SW480 (cell line): ENCODE measurements at places on chromosomes 1 and 21.

GRCh38 chr1:115781851-115782250, 13.3 kb upstream of the CASQ2 start:
- DNase-seq = no peak

GRCh38 chr1:208248307-208248801, 4.2 kb upstream of the PLXNA2 start:
- no peak for DNase-seq

DNA sequence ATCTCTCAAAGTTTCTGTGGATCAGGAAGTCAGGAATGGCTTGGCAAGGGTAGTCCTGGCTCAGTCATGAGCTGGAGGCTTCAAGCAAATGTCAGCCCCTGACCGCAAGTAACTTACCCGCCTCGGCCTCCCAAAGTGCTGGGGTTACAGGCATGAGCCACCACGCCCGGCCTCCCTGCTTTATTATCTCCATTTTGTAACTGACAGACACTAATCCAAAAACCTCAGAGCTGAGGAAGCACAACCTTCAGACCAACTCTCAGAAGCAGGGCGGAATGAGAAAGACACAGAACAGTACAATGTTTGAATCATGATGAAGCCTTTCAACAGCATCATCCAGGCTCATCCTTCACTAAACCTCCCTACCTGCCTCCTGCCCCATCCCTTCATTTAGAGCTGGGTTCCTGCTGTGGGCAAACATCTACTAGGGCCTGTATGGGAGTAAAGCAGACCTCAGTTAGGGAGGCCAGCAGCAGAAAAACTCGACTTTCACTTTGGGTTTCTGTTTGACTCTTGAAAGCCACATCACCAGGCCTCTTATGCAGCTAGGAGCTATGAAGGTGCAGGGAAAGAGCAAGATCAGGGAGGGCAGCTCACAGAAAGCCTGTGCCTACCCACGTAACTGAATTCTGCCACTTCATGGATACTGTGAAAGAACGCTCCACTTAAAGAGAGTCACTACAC, 84.4 kb upstream of the RAB4A start:
- no peak for DNase-seq

DNA sequence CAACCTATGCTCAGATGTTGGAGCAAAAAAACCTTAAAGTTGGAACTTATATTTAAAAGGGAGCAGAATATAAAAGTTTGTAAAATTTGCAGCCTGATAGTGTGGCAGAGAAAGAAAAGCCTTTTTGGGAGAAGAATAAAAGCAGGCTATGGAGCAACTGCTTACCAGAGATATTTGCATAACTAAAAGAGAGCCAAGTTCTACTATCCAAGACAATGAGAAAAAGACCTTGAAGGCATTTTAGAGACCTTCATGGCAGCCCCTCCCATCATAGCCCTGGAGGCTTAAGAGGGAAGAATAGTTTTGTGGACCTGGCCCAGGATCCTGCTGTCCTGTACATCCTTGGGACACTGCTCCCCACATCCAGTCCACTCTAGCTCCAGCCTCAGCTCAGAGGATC, 312.5 kb upstream of the ZRANB2 start:
- no peak for DNase-seq

DNA sequence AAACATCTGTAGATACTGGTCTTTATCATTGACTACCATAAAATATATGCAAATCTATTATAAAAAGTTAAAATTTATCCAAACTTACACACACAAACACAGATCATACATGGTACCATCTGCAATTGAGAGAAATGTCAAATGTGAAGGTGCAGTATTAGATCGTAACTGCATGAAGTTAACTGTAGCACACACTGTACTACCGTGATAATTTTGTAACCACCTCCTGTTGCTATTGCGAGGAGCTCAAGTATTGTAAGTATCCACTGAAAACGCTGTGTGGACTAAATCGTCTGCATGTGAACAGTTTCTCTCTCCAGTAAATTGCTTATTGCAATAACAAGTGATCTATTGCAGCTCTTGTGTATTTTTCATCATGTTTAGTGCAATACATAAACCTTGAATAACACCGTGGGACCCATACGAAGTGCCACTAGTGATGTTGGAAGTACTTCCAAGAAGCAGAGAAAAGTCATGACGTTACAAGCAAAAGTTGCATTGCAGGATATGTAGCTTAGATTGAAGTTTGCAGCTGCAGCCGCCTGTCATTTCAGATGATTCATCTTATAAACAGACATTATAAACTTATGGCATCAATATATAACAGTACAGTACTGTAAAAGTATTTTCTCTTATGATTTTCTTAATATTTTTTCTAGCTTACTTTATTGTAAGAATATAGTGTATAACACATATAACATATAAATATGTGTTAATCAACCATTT, 172.9 kb downstream of the SDCCAG8 start:
- no peak for DNase-seq

- no peak for DNase-seq
Observed at GRCh38 chr1:14482784-14483450, 115.6 kb upstream of the KAZN start.

GRCh38 chr1:173205146-173206051, 1.7 kb downstream of the TNFSF4 start:
- no peak for DNase-seq

DNA sequence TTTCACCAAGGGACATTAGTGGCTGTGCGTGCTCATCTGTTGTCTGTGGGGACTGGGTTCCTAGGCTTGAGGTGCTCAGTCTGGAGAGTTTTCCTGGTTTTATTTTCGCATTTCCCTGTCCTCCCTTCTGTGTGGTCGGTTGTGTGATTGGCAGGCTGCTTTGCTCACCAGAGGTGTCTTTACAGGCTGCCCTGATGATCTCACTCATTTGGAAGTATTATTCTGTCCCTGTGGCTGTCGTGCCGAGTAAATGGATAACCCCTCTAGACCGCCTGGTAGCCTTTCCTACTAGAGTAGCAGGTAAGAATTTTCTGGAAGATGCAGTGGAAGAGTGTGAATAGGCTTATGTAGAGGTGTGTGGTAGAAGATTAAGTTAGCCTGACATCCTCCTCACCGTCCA, 44.1 kb upstream of the HMGN1 start:
- no peak for DNase-seq

- no peak for DNase-seq
Observed at GRCh38 chr1:208581209-208581608, 337.0 kb upstream of the PLXNA2 start.

DNA sequence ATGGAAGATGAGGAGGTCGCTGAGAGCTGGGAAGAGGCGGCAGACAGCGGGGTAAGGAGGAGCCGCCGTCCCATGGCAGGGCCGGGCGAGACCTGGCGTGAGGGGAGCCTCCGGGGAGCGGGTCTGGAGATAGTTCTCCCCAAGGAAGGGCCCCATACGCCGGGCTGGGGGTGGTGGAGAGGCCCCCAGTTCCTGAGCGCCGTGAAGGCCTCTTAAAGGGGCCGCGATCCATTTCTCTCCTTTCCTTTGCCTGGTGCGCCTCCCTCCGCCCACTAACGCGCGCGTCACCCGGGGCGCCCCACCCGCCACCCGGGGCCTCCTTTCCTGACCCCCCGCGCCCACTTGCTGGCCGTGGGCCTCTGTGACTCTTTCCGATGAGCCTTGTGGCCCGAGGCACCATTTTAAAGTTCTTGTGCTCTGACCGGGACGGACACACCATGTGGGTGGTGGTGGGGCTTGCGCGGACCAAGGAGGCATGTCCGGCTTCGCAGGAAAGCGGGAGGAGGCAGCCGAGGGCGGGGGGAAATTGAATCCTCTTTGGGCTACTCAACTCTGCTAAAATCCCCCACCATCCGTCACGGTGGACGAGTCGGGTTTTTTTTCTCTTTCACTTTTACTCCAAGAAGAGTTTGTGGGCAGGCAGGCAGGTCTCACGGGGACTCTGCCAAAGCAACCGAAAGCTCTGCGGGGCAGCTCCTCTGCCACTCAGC, 371 bp downstream of the SZRD1 start:
- DNase-seq = peak; percentile 82
